Activated T-helper 2 cell treated with anti-CD3 and anti-CD28 coated beads, Interferon-gamma antibody, Interleukin-2, Interleukin-4, amounts not matched to agents 10 μg/mL and 5 μg/mL and 100 μg/mL, durations not matched to agents 14 hours and 24 hours and 36 hours (primary cell): ENCODE measurements at places on chromosomes 1 and 21.

- no peak for DNase-seq
These were observed at the start of gene TIAM1 for GRCh38 chr21:31343680-31344480. Gene TIAM1, minus strand, starts transcription at chr21:31344261. Its CDS starts 77,289 bp downstream, at chr21:31266972.

GRCh38 chr21:32565856-32566465 is 19.4 kb downstream of the TCP10L start:
- no peak for DNase-seq

GRCh38 chr1:206495011-206495461 is 12.3 kb upstream of the RASSF5 start:
- no peak for DNase-seq

- DNase-seq = no peak
These were observed 147.1 kb downstream of the GLUL start for GRCh38 chr1:182244451-182244850.

DNA sequence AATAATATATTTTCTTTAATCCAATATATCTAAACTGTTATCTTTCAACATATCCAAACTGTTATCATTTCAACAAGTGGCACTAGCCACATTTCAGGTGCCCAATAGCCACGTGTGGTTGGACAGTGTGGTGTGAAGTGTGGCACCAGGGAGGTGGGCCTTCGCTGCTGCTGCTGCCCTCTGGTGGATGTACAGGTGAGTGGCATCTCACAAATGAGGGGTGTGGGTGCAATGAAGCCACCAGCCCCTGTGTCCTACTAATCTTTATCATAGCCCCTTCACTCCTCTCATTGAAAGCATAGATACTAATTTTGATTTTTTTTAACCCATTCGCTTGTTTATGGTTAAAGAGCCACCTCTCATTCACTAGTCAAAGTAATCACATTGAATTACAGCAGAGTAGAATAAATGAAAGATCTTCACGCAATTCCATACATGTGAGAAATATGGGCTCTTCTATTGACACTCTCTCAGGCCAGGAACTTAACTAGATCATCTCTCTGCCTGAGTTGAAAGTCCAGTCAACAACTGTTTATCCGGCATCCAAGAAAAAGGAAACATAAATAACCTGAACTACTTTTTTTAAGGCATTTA is 499.2 kb downstream of the OMA1 start:
- DNase-seq = no peak

DNA sequence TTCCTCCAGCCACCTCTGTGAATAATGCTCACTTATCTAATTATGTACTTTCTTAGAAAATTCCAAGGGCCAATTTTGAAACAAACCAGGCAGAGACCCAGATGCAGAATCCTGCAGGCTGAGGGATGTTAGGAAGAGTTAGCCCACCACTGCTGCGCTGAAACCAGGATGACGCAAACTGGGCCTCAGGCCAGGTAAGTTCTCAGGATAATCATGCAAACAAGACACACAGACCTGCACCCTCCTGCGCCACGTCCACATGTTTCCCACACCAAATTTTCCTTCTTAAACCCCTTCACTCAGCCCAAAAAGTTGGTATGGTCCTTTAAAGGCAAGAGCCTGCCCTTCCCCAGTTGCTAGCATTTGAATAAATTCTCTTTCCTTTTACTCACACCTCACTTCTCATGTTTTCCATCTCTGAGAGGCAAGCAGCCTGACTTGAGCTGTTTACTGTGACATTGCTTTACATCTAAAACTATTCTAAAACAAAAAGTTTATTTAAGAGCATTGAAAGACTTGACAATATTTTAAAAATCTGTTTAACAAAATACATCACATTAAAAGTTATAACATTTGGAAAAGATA is 887.1 kb downstream of the LRRIQ3 start:
- no peak for DNase-seq

GRCh38 chr1:181139631-181140061 is 51.1 kb downstream of the IER5 start:
- DNase-seq = no peak

- DNase-seq = no peak
These were observed 4.4 kb downstream of the CDC42 start for GRCh38 chr1:22056936-22057335.

DNA sequence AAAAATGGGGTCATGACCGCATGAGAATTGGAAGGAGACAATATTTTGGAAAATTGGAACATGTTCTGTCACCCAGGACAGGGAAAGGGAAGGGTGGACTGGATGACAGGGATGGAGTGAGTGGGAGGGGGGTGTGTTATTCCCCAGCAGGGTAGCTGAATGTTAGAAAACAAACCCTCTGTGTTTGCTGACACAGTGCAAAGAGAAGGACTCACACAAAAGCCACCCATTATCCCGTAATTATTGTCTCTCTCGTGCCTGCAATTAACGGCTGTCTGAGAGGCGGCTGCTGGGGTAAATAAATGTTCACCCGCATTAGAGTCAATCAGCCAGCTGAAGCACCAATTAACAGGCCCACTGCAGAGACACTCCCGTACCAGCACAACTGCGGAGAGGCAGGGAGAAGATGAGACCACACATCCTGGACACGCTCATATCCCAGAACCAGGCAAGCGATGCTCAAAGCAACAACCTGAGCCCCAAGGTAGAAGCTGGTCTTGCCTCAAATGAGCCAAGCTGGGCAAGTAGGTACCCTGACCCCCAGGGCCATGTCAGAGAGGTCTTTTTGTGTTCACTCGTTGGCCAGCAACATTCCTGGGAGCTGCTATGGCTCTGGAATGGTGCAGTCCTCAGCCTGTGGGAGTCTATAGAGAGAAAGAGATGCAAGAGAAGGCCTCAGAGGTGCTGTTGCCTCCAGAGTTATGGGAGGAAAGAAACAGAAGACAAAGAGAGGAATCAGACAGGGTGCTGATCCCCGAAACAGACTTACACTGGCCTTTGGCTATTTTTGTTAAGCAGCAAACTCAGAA is 19.4 kb downstream of the PLEKHA6 start:
- DNase-seq = no peak

DNA sequence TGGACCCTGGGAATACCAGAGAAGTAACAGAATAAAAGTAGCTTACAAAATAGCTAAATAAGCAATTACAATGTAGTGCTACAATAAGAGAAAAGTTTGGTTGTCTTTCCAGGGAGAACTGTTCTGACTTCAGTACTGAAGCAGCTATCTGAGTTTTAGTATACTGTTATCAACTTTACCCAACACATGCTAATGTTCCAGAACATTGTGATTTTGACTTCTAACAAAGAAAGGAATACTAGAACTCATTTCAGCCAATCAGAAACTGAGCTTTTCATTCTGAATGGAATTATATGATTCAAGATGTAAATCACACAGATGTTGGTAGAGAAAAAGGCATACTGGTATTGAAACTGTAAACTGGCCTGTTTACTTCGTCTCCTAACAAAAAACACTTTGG is at the start of gene C1orf105:
Gene C1orf105 (plus strand): TSS at position 301 of the 400 bp plus-strand sequence. CDS start 201 bp downstream, outside the sequence.
- no peak for DNase-seq

- DNase-seq = no peak
These were observed 803.1 kb downstream of the USP25 start for GRCh38 chr21:16532840-16533239.

DNA sequence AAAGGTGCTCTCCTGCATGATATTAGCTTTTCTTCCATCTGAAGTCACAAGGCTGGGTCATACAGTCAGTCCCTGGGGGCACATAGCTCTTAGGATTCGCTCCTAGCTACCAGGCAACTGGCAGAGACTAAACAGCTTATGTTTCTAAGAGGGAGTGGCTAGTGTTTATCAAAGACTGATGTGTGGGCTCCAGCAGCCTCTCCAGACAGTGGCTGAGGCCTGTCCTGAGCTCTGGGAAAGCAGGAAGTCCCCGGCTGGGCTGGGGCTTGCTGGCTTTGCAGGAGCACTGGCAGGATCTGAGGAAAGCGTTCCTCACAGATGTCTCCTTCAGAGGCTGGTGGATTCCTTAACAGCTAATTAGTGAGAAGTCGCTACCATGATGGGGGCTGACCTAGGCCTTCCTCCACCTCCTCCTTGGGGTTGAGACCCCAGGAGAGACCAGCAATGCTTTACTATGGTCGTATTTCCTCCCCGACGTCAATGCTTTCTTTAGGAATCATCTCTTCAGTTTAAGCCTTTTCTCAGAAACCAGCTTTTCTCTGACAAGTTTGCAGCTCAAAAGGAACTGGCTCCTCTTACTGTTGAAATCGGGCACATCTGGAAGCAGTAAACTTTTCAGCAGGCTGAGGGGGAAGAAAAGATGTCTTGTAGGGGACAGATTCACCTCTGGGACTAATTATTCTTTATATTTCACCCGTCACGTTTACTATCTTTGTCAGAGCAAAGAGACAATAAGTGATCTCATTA is 33.5 kb upstream of the HHAT start:
- no peak for DNase-seq

- no peak for DNase-seq
These were observed 50.8 kb upstream of the CLIC4 start for GRCh38 chr1:24694380-24694843.

- no peak for DNase-seq
These were observed 89.7 kb downstream of the ADARB1 start for GRCh38 chr21:45164124-45164511.

- DNase-seq = no peak
These were observed 237.4 kb downstream of the CENPF start for GRCh38 chr1:214840356-214840755.

DNA sequence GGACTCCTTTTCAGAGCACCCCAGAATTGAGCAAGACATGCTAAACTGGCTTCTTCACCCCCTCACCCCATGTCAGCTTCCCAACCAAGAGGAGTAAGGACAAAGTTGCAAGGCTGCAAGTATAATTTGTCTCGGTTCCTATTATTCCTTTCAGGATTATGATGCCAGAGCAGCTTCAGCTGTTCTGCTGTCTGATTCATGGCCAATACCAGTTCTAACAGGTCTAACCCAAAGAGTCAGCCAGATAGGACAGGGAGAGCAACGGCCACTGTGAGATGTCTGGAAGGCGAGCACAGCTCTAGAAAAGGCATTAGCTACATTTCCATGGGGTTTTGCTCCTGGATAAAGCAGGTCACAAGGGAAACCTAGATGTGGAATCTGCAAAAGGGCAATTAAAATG is 53.3 kb upstream of the HOOK1 start:
- DNase-seq = no peak

GRCh38 chr1:59194621-59195020 is 102.3 kb upstream of the FGGY start:
- DNase-seq = no peak

DNA sequence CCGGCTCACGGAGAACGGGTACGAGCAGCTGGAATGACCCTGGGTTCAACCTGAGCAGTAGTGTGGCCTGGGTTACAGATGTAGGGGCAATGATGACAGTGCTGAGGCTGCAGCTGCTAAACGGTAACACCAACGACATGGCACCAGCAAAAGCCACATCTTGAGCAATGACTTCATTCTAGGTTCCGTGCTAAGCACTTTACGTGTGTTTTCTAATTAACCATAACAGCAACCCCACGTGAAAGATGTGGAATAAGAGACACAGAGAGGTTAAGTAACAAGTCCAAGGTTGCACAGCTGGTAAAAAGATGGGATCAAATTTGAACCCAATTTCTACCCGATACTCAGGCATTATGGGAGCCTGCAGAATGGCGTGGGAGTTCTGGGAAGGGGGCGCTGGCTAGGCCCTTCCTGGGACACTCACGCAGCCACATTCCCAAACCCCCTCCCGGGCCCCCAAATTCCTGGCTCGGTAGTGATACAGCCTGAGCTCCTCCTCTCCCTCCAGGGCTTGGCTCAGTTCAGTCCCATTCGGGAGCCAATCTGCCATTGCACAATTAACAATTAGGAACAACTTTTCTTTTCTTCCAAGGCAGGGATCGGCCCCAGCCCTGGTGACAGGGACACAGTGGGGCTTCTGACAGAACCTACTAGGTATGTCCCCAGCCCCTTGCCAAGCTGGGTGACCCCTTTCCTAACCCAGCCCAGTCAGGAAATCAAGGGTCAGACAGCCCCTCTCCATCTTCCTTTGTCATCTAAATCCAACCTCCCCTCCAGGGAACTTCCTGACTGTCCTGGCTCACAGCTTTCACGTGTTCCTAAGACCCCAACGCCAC is 23.8 kb upstream of the ECE1 start:
- no peak for DNase-seq

DNA sequence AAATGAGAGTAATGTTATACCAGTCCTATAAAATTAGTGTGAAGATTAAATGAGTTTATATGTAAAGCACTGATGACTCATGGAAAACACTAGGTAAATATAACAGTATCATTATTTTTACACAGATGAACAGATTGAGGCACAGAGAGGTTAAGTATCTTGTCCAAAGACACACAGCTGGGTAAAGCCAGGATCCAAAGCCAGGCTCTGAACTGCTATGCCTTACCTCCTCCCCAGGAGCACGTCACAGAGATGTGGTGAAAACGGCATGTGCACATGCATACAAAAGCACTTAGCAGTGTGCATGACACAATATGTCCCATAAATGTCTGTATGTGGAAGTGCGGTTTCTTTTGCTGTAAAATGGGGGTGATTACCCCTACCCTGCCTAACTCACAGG is 56.9 kb downstream of the MAN1C1 start:
- DNase-seq = no peak

GRCh38 chr1:22531251-22531650 is 32.0 kb upstream of the EPHA8 start:
- DNase-seq = no peak

GRCh38 chr1:216702170-216702569 is 21.1 kb downstream of the ESRRG start:
- no peak for DNase-seq
